EL (cell line): ENCODE measurements at places on chromosomes 3 and 15.

GRCh38 chr15:100998630-100999029 lies 79.5 kb downstream of the LRRK1 start:
- DNase-seq, result no peak

DNA sequence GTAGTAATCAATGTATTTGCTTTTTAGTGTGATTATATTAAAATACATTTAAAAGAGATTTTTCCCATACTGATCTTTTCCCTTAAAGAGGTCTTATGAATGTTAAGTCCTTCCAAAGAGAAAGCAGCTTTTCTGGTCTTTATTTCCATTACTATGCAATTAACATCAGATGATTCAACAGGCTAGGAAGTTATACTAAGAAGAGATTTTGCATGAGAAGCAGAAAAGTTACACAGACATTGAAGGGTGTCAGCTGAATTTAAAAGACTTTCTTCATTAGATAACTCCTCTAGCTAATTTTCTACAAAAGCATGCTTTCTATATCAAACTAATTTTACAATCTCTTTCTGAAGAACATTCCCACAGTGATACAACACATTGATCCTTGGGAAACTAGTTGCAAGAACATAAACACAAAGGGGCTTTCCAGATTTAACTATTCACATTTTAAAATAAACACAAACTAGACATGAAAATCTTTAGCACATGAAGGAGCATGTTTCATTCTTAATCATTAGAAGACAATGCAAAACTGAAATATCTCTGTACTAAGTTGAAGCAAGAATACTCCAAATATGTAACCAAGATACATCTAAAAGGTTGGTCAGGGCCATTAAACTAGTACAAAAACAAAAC lies 965.8 kb downstream of the ROBO1 start:
- no peak for DNase-seq

- no peak for DNase-seq
These were observed 61.9 kb downstream of the ZNF609 start for GRCh38 chr15:64522226-64522823.

DNA sequence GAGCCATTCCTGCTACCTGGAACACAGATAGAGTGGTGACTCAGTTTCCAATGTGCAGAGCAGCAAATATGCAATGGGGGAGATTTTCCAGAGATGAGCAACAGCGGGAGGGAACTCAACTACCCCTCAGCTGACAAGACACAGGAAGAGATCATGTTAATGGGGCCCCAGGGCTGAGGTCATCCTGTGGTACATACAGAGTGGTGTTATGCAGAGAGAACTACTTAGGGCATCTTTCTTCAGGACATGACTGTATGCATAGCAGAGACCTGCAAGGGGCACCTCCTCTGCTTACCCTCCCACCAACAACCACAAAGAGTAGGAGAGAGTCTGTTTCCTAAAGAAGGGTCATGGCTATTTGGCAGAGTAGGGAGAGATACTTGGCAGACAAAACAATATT lies 6.8 kb upstream of the TBC1D5 start:
- DNase-seq, result peak; percentile 21

DNA sequence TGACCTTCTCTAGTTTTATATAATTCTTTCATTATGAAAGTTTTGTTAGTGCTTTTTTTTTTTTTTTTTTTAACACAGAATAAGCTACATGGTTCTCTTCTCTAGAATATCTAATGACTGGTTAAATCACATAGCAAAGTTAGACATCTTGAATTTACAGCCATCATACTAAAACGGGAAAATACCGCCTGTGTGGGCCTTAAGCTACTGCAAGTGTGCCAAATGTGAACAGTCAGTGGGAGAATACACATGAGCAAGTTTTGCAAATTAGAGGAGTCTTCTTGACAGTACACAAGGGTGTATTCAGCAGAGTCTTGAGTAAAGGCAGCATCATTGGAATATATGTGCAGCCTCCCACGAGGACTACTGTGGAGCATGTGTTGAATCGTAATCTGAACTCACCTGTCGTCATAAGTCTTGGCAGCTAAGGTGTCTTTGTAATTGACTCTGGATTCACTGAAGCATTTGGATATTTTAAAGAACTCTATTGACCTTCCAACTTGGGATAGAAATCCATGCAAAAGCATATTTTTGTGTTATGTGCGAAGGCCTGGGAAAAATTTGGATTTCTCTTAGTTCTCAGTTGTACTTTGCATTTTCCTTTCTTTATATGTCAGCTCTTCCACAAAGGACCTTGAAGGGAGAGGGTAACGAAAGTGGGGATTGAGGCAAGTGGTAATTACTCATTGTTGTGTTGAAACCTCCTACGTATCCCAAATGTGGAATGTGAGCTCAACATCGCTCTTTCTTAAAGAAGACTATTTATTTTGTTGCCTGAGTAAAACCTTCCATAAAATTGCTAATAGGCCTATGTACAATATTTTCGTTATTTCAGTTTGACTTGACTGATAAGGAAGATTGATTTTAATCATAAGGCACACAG lies 117.4 kb downstream of the ATG7 start:
- no peak for DNase-seq

DNA sequence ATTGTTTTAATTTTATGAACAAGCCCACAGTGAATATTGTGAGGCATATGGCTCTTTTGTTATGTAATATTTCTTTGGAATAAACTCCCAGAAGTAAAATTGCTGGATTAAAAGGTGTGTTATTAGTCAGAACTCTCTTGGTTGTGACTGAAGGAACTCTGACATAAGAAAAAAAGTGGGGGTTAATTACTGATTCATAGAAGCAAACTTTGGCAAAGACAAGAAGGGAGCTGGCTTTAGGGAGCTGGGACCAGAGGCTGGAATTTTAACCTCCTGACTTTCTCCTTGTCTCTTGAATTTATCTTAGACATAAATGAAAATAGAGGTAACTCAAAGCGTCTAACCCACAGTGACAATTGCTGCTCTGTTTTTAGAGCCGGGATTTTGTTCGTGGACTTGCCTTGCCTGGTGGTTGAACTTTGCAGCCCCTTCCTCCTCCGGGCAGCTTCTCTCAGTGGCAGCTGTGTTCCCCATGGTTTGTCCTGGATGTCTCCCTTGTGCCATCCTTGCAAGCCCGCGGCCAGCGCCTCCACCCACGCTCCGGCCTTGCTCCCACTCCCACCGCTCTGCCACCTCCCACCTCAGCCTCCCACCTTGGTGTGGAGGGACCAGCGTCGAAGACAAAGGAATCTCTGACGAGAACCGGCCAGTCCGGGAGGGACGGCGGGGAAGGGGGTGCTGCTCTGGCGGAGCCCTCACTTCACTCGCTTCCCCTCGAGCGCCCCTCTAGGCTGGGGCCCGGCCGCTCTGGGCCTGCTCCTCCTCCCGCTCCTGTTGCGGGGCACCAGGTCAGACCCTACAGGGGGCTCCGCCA lies 28.0 kb downstream of the ARHGAP31 start:
- DNase-seq, result peak; percentile 34

DNA sequence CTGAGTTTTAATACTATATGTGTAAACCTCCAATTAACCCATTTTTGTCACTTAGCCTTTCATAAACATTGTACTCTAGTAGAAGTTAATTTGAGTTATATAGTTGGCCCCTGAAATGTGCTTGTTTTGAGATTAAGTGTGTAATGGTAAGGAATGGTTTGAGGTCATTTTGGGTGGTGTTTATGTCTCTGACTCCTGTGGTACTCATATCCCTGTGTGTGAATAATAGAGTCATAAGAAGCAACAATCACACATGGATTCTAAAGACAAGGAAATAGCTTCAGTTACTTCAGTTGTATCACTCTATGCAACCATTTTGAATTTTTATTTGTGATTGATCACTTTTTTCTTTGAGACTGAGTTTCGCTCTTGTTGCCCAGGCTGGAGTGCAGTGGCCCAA lies 408.5 kb downstream of the MFSD1 start:
- no peak for DNase-seq

DNA sequence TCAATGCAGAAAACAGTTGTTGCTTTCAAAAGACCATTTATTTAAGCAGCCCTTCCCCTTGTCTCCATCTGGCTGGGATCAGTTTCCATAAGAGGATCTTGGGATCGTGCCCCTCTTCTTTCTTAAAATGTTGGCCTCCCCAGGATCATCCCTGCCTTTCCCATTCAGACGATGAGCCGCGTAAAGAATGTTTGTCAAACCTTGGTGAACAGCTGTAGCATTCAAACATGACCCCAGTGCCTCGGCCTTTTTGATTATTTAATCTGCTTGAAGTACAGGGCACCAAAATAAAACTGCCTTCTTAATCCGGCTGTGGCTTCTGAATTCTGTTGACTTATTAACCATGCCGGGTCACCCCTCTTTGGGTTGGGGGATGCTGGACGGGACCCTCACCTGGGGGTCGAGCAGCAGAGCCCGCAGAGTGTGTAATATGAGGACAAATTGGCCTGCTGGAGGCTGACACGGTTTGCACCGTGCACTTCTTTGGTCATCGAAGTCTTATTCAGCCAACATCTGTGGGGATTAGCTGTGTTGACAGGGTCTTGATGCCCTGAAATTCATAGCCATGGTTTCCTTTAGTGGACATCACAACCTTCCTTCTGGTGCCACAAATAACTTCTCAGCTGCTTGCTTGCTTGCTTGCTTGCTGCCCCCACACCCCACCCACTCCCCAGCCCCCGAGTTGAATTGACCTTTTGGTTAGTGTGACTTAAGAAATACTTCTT lies at the start of gene LRTM1:
LRTM1 (minus strand) TSS at position 14 of the 725 bp plus-strand sequence. CDS start 148 bp downstream, outside the sequence.
- DNase-seq, result no peak

DNA sequence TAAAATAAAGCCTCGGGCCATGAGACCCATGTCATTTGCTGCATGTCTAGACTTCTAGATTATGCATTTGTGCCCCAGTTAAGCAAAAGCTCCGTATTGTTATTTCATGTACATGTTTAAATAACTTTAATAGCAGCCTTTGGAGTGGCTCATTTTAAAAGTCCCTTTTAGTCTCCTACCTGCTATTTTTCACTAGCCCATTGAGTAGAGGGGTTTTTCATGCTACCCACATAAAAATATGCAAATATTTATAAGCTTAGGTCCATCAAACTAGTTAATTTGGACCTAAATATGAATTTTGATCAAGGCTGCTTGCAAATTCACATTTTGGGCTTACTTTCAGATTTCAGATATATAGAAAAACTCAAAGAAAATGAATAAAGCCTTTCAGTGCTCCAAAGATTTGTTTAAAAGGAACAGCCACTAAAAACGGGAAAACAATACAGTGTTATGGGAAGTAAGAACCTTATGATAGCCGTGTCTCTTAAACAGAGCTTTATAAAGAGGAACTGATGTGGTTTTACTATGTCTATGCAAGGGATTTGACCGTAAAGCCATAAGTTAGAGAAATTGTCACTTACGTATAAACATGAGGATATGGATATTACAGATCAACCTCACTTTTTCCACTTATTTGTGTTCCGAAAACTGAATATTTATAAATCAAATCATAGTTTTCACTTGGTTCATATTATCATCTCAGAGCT lies 30.0 kb downstream of the FILIP1L start:
- DNase-seq, result no peak
